MCF 10A (cell line): ENCODE measurements at places on chromosomes 2 and 18. TPM values are rescaled to one million over a fixed set of nuclear protein-coding genes. Genes with fewer than 3 reads are reported as not detected.

SERPINB13 gene
- total RNA-seq: 0.49 TPM in 1 of 2 replicates, not detected in the other

TMEM131 gene
- 42.2 and 42.8 TPM in 2 replicates for total RNA-seq

SERPINB5 gene
- 254 and 330 TPM in 2 replicates for total RNA-seq

ELMOD3 gene
- total RNA-seq: 16.2 and 16.7 TPM in 2 replicates

FRZB gene
- total RNA-seq: 0.09 and 0.20 TPM in 2 replicates

ARHGAP15 gene
- total RNA-seq: 0.61 TPM in 1 of 2 replicates, not detected in the other

BCL11A gene
- total RNA-seq: 4.3 and 5.3 TPM in 2 replicates

NLRC4 gene
- 0.12 and 0.27 TPM in 2 replicates for total RNA-seq

ABCB11 gene
- 0.05 TPM in 1 of 2 replicates, not detected in the other for total RNA-seq

DNA sequence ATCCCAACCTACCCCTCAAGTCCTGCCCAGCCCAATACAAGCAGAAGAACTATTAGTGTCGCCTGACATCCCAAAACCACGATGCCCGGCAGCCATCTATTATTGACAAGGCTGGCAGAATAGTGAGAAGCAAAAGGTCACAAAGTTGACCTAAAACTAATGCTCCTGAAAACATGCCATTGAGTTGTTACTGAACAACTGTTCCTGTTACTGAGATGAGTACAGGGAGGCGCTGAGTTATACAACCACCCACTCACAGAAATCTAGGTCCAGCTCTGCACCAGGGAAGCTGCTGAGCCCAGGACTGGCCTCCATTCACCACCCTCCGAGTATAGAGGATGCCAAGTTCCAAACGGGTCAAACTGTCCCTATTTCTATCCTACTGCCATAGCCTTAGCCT is 180.0 kb upstream of the ACAA2 start:
- DNase-seq: no peak

- DNase-seq: no peak
Observed at GRCh38 chr18:31860488-31860887, 82.4 kb downstream of the TRAPPC8 start.

GRCh38 chr2:219645631-219646527 is 18.4 kb downstream of the SLC4A3 start:
- DNase-seq: peak; percentile 82

DNA sequence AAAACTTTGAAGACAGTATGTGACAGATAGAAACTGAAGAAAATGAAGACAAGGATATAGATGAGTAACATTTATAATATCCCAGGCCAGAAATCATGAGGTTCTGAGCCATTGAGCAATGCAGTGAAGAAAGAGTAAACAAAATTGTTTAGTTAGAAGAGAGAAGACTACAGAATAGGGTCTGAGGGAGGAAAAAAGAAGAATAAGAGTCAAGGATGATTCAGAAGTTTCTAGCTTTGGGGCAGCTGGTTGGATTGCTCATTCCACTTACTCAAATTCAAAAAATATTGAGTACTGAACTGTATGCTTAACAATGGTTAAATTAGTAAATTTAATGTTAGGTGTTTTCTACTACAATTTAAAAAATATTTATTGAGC is 155.0 kb upstream of the OTX1 start:
- peak; percentile 40 for DNase-seq

GRCh38 chr2:51032751-51033330 is 909 bp upstream of the NRXN1 start:
- DNase-seq: no peak

- DNase-seq: no peak
Observed at GRCh38 chr18:33556846-33557245, 21.2 kb upstream of the ASXL3 start.

DNA sequence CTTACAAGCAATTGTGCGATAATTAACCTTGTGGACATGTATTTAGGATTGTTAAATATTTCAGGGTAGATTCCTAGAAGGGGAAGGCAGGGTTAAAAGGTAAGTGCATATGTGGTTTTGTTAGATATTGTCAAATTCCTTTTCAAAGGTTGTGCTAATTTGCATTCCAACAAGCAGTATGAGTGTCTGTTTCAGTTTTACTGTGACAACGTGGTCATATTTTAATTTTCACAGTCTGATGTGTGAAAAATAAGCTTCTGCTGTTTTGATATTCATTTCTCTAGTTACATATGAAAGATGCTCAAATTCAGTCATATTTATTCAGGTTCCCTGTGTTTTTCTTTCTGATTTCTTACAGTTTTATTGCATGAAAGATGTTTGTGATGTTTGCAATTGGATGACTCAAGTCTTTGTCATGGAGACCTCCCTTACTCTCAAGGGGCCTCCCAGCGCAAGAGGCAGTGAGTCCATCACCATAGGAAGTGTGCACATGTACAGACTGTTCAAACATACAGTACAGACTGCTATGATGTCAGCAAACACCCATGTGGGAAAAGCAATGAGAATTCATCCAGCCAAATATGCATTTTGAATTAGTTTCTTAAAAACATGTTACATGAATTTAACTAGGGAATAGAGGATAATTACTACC is 310.8 kb downstream of the GALR1 start:
- no peak for DNase-seq

DNA sequence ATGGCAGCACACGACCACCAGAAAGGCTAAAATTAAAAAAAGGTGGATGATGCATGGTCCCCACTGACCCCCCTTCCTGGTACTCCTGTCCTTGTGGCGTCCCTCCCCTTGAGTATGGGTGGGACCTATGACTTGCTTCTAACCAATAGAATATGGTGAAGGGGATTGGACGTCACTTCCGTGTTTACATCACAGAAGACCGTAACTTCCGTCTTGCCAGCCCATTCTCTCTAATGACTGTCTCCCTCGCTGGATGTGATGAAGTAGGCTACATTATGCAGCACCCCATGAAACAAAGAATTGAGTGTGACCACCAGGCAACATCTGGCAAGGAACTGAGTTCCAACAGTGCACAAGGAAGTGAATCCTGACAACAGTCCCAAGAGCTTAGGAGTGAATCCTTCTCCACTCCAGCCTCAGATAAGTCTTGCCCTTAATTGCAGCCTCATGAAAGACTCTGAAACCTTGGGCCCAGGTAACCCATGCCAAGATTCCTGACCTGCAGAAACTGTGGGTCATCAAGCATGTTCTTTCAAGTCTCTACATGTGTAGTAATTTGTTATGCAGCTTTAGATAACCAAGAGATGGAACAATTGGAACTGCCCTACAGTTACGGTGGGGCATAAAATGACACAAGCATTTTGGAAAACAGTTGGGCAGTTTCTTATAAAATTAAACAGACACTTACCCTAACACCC is 80.1 kb upstream of the NPAS2 start:
- peak; percentile 75 for DNase-seq

- DNase-seq: peak; percentile 17
Observed at GRCh38 chr2:65071499-65072180, 15.4 kb downstream of the CEP68 start.

GRCh38 chr2:13616059-13616458 is 899.3 kb downstream of the TRIB2 start:
- DNase-seq: no peak

DNA sequence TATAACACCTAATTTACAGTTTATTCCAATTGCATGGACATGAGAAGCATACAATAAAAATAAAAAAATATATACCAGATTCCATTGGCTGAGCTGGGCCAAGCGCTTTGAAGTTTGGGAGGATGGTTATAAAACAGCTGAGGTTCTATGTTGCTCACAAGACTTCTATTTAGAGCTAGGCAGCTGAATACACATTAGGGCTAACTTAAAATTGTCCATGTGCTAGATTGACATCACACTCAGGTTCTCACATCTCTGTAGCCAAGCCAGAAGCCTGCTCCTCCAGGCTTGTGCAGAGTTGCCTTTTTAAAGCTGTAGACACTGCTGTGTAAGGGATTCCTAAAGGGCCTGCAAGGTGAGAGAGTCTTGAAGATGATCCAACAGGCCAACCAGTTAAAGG is 871.1 kb upstream of the FANCL start:
- no peak for DNase-seq

- DNase-seq: no peak
Observed at GRCh38 chr2:233092432-233093165, 32.5 kb downstream of the INPP5D start.

DNA sequence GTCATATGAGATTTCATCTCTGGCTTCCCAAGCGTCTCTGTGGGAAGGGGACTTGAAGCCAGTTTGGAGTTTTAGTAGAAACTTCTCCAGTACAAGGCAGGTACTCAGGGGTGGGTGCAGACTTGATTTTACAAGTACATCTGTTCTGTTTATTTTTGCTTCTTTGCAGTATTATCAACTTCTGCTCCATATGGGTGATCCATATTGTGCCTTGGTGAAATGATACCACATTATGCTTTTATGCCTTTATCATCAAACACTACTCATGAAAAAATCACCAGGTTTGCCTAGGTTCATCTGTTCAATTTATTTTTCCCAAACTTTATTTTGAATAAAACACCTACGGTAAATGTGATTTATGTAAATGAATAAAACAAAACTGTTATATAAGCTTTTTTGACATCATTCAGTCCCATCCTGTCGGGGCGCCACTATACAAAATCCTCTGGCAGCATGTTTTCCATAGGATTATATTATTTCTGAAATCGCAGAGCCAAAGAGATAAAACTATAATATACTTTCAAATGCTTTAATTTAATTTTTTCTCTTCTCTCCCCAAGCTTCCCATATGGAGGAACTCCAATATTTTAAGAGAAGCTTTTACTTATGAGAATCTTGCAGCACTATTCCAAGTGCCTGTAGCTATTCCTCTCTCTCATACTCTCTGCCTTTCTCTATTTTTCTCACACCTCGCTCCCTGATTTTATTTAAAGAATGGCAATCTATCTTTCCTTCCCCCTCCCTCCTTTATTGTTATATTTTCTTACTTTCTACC is 490.9 kb downstream of the RNF144A start:
- DNase-seq: no peak

GRCh38 chr2:47426786-47427185 is 23.8 kb downstream of the MSH2 start:
- no peak for DNase-seq

GRCh38 chr2:163670929-163671328 is 64.9 kb downstream of the FIGN start:
- no peak for DNase-seq

DNA sequence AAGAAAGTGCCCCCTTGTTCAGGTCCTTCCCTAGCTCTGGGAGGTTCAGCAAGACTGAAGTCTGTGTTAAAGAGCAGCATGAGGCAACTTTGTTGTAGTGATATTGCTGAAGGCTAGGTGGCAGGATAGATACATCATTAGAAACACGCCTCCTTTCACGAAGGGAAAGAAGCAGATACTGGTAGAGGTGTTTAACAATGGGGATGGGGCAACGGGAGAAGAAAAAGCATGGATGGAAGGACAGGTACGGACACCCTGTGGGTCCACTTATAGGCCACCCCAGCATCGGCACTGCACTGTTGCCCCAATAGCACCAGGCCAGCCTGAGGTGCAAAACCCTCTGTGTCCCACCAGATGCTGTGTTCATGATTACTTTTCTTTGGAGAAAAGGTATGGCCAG is 3.5 kb upstream of the IGFBP5 start:
- DNase-seq: peak; percentile 68
